NCI-H69 (cell line): ENCODE measurements at places on chromosomes 2 and 18.

- DNase-seq: peak; percentile 85
Observed at GRCh38 chr2:238426568-238427434, at the start of gene ASB1. Gene ASB1 (plus strand): TSS chr2:238426927. CDS start chr2:238427071, 144 bp downstream.

DNA sequence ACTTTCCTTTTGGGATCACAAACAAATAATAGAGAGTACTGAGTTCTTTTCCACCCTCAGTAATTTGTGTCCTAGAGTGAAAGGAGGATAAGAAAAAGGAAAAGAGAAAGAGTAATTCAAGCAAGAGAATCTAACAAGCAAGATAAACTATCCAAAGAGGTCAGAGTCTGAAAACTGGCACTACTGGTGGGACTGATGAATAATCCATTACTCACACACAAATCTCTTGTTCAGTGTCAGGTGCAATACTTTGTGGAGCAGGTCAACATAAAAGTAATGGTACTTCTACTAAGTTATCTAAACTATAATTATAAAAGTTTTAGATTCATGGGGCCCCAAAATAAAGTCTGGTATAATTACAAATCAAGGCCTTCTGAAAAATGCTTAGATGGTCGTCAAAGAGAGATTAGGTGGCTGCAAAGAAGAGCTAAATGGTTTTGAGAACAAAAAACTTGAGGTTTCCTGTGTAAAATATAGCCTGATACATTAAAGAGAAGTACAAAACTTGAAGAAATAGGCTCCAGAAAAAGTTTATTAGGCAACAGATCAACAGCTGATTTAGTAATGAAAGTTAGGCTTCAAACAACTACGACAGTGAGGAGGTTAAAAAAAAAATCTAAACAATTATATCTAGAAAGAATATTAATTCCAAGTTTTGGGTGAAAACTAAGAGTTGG is 109.4 kb downstream of the BAZ2B start:
- no peak for DNase-seq

- no peak for DNase-seq
Observed at GRCh38 chr2:98902209-98903063, 33.6 kb downstream of the CRACDL start.

GRCh38 chr2:168322325-168323007 is 75.1 kb upstream of the STK39 start:
- no peak for DNase-seq

DNA sequence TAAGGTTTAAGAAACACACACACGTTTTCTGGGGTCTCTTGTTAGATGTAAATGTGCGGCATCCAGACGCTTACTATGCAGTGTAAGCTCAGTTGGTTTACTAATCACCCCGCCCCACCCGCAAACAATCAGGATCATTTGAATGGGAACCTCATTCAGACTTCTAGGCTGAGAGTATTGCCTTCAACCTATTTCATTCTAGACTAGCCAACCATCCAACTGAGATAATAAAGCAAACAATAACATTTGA is 1.3 kb upstream of the FIGN start:
- DNase-seq: peak; percentile 92

DNA sequence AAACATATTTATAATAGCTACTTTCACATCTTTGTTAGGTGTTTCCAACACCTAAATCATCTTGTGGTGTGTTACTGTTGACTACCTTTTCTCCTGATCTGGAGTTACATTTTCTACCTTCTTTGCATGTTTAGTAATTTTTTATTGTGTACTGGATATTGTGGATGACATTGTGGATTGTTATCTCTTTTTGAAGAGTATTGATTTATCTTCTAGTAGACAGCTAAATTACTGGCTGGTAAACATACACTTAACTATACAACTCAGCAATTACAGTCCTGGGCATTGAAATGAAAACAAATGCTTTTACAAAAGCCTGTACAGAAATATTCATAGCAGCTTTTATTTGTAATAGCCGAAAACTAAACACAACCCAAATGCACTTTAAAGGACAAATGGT is 150.8 kb downstream of the PTRHD1 start:
- DNase-seq: peak; percentile 80

GRCh38 chr2:121173112-121173511 is 111.9 kb downstream of the TFCP2L1 start:
- DNase-seq: no peak

- peak; percentile 65 for DNase-seq
Observed at GRCh38 chr2:207624185-207625013, 795 bp downstream of the METTL21A start.

DNA sequence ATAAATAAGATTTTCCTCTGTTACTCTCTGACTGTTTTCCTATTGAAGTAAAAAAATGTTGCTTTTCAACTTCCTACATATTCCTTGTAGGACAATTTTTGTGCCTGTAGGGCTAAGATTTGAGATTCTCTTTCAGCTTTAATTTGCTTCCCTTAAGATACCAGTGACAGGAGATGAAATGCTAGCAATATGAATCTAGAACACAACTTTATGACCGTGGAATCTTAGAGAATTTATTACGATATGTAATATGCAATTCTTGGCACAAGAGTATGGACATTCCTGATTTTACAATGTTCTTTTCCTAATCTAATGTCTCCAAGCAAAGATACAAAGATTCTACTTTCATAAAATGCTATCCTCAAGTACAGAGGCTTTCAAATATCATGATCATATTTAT is 180.9 kb downstream of the KCNE4 start:
- DNase-seq: no peak

DNA sequence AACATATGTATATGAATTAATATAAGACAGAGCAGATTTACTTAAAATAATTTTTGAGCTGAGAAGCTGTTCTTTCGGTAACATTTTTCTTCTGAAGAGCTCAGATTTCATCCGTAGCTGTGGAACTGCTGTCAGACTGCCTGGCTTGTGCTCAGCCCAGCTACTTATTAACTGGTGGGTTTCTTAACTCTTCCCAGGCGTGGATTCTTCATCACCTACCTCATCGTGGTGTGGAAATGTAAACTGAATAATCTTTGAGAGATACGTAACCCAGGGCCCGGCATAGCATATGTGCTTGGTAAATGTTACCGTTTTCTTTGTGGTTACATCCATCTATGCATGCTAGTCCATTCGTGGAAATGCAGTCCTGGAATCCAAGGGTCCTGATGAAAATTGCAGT is 145.0 kb downstream of the MCFD2 start:
- no peak for DNase-seq

- peak; percentile 11 for DNase-seq
Observed at GRCh38 chr2:96874198-96874831, 4.4 kb upstream of the SEMA4C start.

DNA sequence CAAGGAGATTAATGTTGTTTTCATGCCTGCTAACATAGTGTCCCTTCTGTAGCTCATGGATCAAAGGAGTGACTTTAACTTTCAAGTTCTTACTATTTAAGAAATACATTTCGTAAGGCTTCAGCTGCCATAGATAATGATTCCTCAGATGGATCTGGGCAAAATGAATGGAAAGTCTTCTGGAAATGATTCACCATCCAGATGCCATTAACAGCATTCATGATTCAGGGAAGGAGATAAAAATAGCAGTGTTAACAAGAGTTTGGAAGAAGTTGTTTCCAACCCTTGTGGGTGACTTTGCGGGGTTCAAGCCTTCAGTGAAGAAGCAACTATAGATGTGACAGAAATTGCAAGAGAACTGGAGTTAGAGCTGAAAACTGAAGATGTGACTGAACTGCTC is 17.0 kb downstream of the VRK2 start:
- DNase-seq: no peak
